NCI-H2171 (cell line): ENCODE measurements at places on chromosomes 6 and 20.
A peak's percentile ranks its signal among the peaks of the same experiment; 100 is the strongest.

DNA sequence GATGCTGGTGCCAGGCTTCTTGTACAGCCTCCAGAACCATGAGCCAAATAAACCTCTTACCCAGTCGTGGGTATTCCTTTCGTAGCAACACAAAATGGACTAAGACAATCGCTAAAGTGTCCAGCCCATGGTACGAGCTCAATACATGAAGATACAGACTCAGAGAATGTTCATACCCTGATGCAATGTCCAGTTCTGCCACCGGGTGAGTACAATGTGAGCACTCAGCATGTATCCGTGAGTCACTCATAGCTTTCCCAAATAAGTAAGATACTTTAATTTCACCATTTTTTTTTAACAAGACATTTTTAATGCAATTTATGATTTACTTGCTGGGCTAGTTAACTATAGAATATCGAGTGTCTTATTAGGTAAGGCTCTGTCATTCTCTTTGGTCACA is 26.7 kb upstream of the PDE10A start:
- DNase-seq: no peak

- no peak for DNase-seq
These were observed 133.2 kb upstream of the LRFN2 start for GRCh38 chr6:40720375-40720748.

- peak; percentile 16 for DNase-seq
These were observed 447.3 kb downstream of the HDGFL1 start for GRCh38 chr6:23016696-23017095.

DNA sequence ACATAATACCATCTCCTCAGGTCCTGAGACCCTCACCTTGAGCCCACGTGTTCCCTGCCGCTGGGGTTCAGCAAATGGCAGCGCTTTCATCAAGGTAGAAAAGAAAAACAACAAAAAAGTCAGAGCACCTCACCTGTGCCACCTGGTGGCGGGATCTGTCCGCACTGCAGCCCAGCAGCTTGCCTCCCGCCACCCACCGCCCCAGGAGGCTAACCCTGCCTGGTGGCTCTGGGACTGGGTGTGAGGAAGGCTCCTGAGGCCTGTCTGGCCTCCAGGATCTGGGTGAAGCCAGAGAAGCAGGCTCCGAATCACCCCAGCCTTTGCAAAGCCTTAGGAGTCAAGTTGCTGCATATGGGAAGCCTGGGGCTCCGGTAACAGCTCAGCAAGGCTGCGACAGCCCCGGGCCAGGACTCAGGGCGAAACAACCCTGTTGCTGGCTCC is 270.8 kb downstream of the BMP7 start:
- no peak for DNase-seq

- no peak for DNase-seq
These were observed 54.3 kb downstream of the SLC22A23 start for GRCh38 chr6:3402310-3403237.

DNA sequence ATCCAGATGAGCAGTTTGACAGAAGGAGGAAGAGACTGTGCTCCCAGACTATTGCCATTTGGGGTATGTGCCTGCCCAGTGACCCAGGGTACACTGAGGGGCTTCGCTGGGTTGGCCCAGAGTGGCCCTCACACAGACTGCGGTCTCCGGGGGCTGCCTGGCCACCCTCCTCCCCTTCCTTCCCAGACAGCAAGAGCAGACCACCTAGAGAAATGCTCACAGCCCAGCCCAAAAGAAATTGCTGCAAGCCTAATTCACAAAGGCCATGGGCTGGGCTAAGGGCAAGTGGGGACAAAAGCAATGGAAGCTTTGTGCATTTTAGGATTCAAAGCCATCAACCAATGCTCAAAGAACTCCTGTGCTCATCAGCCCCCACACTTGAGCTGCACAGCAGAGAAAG is 277.6 kb downstream of the CDC5L start:
- DNase-seq: no peak

DNA sequence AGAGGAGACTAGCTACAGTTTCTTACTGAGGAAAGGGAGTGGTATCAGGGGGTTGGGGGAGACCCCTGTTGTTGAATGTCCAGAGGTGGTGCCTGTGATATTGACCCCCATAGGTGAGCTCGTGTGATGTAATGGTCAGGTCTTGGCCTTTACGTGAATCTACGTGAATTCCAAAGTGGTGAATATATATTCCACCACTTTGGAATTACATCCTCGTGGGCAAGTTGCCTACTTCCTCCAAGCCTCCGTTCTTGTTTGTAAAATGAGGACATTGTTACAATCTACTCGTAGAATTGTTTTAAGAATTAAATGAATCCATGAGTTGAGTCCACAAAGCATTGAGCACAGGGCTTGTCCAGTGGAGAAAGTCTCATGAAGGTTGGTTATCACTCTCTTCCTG is 47.3 kb downstream of the TSHZ2 start:
- DNase-seq: no peak

DNA sequence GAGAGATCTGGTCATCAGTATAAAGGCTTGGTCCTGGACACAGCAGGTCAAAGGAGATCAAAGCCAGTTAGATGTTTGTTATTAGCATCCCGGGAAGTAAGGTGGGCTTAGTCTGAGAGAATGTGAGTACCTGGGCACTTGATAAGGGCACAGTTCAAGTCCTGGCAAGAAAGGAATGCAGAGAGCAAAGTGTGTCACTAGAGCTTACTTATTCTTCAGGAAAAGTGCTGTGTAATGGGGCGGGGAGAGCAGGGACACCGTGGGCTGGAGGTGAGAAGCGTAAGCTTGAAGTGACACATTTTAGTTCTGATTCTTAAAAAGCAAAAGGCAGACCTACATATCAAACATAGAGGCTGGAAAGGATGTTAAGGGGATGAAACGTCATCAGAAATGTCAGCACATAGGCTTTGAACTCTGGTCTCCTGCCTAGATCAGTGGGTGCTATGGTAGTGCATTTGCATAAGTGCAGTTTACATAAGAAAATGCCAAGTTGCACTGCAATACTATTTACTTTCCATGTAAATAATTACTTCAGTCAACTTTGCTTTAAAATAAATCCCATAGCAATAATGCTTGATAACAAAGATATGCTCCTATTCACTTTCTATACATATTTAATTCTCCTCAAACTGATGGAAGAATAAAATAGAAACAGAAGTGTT is 2.6 kb downstream of the SAMD5 start:
- no peak for DNase-seq

DNA sequence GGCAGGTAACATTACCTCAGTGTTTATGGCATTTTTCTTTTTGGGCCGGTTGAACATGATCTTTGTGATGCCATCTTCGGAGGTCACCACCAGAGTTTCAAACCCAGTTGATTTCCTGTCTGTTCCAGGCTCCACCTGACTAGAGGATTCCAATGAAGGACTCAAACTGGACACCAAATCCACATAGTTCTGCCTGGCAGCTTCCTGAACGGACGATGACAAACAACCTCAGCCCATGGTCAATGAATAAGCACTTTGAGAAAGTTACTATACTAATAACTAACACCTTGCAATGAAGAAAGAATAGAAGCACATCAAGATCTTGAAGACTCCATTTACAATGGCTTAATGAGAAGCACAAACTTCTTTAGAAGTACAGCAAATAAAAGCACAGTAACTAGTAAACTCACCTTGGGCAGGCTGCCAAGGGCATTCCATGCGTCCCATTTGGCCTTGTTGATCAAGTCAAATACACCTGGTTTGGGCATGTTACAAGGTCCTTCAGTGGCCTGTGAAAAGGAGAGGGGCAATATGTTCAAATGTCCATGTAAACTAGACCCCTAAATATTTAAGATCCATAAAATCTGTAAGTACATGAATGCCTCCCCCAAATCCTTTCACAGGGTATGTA is 4.9 kb downstream of the ECI2 start:
- DNase-seq: no peak

DNA sequence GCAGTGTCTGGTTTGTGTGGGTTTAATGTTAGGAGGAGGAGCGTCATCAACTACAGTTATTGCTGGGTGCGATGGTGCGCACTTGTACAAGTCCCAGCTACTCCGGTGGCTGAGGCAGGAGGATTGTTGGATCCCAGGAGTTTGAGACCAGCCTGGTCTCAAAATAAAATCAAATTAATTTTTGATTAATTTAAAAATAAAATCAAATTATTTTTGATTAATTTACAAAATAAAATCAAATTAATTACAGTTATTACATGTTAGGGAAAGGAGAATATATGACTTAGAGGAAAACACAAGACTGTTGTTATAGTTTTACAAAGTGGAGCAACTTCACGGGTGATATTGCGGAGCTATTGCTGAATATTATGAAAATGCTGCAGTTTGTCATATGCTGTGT is 34.7 kb upstream of the ADGRF5 start:
- DNase-seq: no peak
